Thyroid gland (tissue), 4 donors: ENCODE measurements at places on chromosomes 12 and 14.

DNA sequence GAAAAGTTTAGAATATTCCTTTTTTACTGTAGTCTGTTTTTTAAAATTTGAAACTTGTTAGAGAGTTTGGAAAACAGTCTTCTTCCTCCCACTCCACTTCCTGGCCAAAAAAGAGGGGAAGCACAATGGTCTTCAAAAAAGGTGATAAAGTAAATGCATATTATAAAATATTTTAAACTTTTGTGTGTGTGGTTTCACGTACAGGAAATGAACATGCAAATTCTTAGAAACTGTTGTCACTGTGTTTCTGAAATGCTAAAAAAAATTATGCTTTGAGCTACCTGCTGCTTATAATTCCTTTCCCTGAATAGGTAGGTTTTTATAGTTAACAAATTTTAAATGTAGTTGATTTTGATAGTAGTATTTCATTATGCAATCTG is 2.9 kb downstream of the FGFR1OP2 start:
- no peaks in the 10 kb centered on the region for H3K36me3 ChIP-seq
- H3K27ac ChIP-seq = no peak overlapping the region
- H3K27me3 ChIP-seq = no peaks in the 10 kb centered on the region
- H3K4me3 ChIP-seq = no peak overlapping the region
- peaks cover 35% of the 10 kb centered on the region for H3K4me1 ChIP-seq
- DNase-seq = no peak

- no peaks in the 10 kb centered on the region for H3K27me3 ChIP-seq
- DNase-seq = no peak
- no peaks in the 10 kb centered on the region for H3K36me3 ChIP-seq
- H3K4me3 ChIP-seq = no peak overlapping the region
Observed at GRCh38 chr12:29269706-29270408, 111.1 kb downstream of the ERGIC2 start.

- H3K36me3 ChIP-seq = no peaks in the 10 kb centered on the region
- H3K27ac ChIP-seq = no peak overlapping the region
- H3K27me3 ChIP-seq = no peaks in the 10 kb centered on the region
- H3K4me3 ChIP-seq = no peak overlapping the region
- DNase-seq = no peak
- no peaks in the 10 kb centered on the region for H3K4me1 ChIP-seq
Observed at GRCh38 chr12:30136696-30137095, 353.0 kb upstream of the TMTC1 start.

- H3K4me3 ChIP-seq = no peak overlapping the region
- no peaks in the 10 kb centered on the region for H3K36me3 ChIP-seq
- H3K27me3 ChIP-seq = no peaks in the 10 kb centered on the region
- no peak for DNase-seq
- no peak overlapping the region for H3K27ac ChIP-seq
- H3K4me1 ChIP-seq = no peaks in the 10 kb centered on the region
Observed at GRCh38 chr12:65845751-65846537, 21.7 kb downstream of the HMGA2 start.

DNA sequence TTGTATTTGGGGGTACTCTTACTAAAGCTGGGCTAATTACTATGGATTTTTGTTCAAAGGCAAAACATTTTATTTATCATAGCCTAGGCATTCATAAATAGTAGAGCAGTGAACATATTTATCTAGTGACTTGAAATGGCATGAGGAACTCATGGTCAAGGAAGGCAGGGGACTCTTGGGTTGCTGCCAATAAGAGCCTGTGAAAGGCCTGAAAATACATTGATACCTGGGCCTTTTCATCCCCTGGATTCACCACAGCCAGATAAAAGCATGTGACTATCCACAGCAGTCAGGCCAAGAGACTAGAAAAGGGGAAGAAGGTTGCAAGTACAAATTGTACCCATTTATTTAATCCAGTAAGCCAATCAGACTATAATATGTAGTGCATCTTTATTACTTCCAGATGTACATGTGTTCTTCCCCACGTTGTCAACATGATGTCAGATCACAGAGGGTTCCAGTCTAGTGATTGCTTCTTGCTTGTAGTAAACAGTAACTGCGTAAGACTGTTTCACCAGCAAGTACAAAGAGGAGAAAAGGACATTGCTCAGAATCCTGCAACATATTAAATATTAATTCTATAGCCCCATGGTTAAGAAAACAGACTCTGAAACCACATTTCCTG is 409.7 kb downstream of the NOVA1 start:
- H3K4me1 ChIP-seq = no peaks in the 10 kb centered on the region
- no peak overlapping the region for H3K27ac ChIP-seq
- no peak for DNase-seq
- H3K4me3 ChIP-seq = no peak overlapping the region

DNA sequence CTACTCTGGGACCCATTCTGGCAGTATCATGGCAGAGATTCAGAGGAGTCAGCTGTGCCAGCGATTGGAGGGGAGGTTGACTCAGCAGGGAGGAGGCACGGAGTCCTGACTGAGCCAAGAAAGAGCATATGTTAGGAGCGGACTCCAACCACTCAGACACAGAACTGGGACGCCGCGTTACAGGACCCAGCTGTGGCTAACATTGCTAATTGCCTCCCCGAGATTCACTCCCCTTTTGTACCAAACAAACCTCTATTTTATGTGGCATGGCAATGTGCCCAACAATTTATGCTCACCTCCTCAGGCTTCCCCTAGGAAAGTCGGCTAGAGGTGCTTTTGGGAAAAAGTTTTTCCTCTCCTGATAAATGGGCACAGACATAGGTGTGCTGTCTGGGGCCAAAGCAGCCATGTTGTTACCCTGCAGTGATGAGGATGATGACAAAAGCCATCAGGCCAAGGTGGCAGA is 15.2 kb upstream of the CLIP1 start:
- H3K27ac ChIP-seq = peak overlapping the region; percentile 23
- peaks cover 15% of the 10 kb centered on the region for H3K4me1 ChIP-seq
- DNase-seq = no peak
- H3K4me3 ChIP-seq = no peak overlapping the region
- no peaks in the 10 kb centered on the region for H3K36me3 ChIP-seq

- peak overlapping the region; percentile 58 for H3K4me3 ChIP-seq
- H3K27me3 ChIP-seq = no peaks in the 10 kb centered on the region
- peaks cover 36% of the 10 kb centered on the region for H3K4me1 ChIP-seq
- H3K27ac ChIP-seq = peak overlapping the region; percentile 91
- no peaks in the 10 kb centered on the region for H3K36me3 ChIP-seq
Observed at GRCh38 chr14:105489542-105490266, 1.3 kb upstream of the TEDC1 start.

GRCh38 chr12:14452865-14453264 is 87.4 kb downstream of the ATF7IP start:
- DNase-seq = no peak
- H3K36me3 ChIP-seq = peaks cover 4% of the 10 kb centered on the region
- H3K4me3 ChIP-seq = no peak overlapping the region
- H3K27me3 ChIP-seq = no peaks in the 10 kb centered on the region

- no peaks in the 10 kb centered on the region for H3K36me3 ChIP-seq
- H3K27me3 ChIP-seq = no peaks in the 10 kb centered on the region
- H3K4me1 ChIP-seq = peaks cover 62% of the 10 kb centered on the region
- no peak overlapping the region for H3K4me3 ChIP-seq
Observed at GRCh38 chr14:73008501-73008900, 18.4 kb downstream of the ZFYVE1 start.

GRCh38 chr12:119102274-119102673 is 76.5 kb upstream of the HSPB8 start:
- H3K27ac ChIP-seq = no peak overlapping the region
- no peak for DNase-seq

DNA sequence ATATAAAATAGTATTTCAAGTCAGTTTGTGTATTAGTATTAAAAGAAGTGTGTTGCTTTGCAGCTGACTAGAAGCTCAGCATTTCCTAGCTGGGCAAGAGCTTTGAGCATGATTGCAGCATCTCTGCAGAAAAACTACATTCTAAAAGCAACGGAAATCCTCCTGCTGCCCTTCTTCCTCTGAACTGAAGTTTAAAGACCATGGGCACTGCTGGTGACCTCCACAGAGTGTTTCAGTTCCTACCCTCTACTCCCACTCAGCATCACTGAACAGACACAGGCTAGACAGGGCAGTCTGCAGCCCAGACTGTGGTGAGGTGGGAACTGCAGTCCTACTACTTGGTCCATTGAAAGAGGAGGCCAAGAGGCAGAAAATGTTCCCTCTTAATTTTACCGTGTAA is 59.0 kb downstream of the FAR2 start:
- H3K27me3 ChIP-seq = no peaks in the 10 kb centered on the region
- H3K4me1 ChIP-seq = no peaks in the 10 kb centered on the region
- no peak overlapping the region for H3K27ac ChIP-seq
- no peaks in the 10 kb centered on the region for H3K36me3 ChIP-seq
- no peak overlapping the region for H3K4me3 ChIP-seq
- DNase-seq = no peak

GRCh38 chr14:89022274-89022673 is 197.8 kb downstream of the TTC8 start:
- DNase-seq = no peak
- no peak overlapping the region for H3K27ac ChIP-seq
- H3K4me1 ChIP-seq = no peaks in the 10 kb centered on the region
- H3K36me3 ChIP-seq = no peaks in the 10 kb centered on the region
- H3K27me3 ChIP-seq = no peaks in the 10 kb centered on the region

DNA sequence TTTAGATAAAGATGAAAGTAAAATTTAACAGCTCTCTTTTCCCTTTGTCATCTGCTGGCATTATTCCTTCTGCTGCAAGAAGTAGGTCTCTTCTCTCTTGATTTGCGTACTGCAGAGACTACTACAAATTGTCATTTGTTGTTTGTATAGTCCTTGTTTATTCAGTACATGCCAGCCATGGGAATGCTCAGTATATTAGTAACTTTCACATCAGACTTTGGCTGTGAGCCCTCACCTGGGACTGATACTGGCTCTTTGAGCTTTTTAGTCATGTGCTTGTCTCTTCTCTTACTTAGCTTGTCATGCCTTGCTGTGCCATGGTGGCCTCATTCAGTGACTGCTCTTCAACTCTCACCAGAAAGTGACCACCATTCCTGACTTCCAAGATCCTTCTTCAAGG is 169.8 kb downstream of the PRKCH start:
- DNase-seq = peak; percentile 86
- H3K27me3 ChIP-seq = no peaks in the 10 kb centered on the region
- H3K4me1 ChIP-seq = peaks cover 48% of the 10 kb centered on the region
- H3K36me3 ChIP-seq = no peaks in the 10 kb centered on the region

- no peaks in the 10 kb centered on the region for H3K4me1 ChIP-seq
- H3K36me3 ChIP-seq = no peaks in the 10 kb centered on the region
Observed at GRCh38 chr12:102625819-102626218, 145.5 kb upstream of the IGF1 start.
